ENCODE measurements at places on chromosomes 2 and 18. TPM values are rescaled to one million over a fixed set of nuclear protein-coding genes. Genes with fewer than 3 reads are reported as not detected.

- no peak for DNase-seq
Measured at GRCh38 chr18:57890266-57890665, 87.2 kb upstream of the ATP8B1 start.

GRCh38 chr2:239882781-239883180, 142.4 kb downstream of the NDUFA10 start:
- DNase-seq = peak; percentile 45

- DNase-seq = no peak
Measured at GRCh38 chr2:73457982-73458381, 72.3 kb downstream of the ALMS1 start.

DNA sequence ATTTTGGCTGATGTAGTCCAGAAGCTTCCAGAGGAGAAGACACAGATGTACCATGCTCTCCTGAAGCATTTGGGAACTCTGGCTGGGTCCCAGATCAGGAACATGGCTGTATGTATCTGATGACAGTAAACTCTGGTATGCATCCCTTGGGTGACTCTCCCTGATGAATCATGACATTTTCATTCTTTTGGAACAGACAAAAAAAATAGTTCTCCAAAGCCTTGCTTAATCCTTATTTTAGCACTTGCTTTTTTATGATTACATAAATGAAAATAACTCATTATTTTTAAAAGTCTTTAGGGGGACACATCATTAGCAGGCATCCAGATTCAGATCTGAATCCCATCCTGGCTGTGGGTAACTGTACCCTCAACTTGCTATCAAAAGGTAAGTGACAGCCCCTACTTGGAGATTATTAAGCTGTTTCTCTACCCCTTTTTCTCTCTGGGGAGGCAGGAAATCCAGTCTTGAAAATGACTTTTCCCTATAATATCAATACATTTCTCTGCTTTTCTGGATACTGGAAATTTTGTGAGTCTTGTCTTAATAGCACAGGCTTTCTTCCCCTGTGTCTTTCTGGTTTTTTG, 23.3 kb downstream of the AOX1 start:
- DNase-seq = no peak

DNA sequence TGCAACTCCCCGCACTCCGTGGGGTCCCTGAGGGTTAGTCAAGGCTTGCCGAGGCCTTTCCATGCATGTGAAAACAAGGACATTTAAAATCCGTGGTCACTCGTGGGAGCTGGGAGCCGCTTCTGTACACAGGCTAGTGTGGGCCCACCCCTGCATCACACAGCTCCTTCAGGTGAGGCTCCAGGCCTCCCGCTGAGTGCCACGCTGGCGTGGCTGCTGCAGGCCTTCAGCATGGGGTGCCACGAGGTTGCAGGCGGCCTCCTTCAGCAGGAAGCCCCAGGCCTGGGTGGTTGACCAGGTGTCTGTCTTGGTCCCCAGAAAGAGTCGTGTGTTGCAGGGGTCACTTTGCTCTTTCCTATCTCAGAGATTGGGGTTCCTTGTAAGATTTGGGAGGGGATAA, 6.6 kb downstream of the KLHL30 start:
- no peak for DNase-seq

DNA sequence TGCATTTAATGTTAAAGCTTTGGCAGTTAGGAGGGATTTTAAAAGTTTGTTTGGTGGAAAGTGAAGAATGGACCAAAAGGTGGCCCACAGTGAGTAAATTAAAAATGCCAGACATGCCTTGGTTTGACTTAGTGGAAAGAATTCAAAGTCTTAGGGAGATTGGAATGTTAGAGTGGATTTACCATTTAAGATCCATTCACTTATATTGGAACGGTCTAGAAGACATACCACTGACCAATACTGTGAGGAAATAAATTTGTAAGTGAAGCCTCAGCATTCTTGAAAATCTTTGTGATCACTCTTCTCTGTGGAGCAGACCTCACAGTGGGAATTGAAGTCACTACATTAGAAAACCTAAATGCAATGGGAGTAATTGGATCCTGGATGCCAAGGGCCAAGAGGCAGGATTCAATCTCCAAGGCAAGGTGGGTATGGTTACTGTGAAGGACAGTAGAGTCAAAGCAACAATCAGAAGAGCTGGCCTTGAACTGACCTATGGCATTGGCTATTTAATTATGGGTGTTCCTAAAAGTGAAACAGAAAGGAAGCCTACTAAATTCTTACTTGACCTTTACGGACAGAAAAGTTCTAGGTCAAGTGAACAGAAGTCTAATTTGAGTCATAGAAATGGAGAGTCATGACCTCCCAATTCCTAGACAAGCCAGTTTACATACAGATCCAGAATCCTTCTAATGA, 40.2 kb upstream of the VRK2 start:
- DNase-seq = no peak

- no peak for DNase-seq
Measured at GRCh38 chr2:20704886-20705285, 37.9 kb downstream of the GDF7 start.

DNA sequence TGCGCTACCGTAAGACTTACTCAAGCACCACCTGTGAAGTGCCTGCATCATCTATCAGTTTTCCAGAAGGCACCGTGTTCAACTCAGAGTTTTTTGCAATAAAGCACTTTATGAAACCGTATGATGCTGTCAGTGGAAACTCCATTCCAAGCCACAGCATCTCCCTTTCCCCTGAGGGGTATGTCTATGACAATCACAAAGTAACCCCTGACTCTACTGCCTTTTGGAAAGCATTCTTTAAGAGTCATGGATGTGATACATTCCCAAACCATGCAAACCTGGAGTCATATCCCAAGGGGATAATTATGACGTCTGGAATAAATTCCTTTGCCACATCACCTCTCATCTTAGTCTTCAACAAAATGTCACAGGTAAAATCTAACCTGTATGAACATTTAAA, 39.2 kb downstream of the UNC50 start:
- DNase-seq = no peak

DNA sequence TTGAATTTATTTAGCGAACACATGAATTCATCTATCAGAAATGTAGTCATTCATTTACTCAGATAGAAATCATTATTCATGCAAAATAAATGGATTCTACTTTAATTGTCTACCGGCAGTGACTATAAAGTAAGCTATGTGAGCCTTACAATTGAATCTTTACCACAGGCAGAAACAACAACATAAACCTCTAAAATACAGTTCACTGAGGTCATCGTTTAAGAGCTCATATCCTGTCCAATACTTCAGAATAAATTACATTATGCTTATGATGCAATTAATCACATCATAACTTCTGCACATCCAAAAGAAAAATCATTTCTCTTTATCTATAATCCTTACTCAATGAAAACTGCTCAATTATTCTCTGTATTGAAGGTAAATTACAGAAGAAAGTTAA, 244.7 kb downstream of the HNMT start:
- no peak for DNase-seq

DNA sequence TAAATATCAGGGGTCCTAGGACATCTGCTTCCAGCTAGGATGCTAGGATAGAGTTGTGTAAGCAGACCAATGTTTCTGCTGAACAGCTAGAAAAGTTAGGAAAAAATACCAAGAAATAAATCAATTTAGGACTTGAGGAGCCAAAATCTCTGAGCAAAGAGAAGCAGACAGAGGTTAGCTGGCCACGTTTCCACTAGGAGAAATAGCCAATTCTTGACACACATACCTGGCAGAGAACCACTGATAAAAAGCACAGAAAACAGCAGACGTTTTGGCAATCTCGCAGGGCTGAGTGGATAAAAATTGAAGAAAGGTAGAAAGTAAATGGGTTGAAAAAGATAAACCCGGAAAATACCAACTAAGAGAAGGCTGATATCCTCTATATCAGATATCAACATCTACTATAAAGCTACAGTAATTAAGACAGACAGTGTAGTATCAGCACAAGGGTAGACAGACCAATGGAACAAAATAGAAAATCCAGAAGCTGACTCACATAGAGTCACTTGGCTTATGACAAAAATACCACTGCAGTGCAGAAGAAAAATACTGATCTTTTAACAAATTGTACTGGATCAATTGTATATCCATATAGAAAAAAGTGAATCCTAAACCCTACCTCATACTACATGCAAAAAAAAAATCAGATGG, 306.1 kb upstream of the KLHL29 start:
- no peak for DNase-seq

- no peak for DNase-seq
Measured at GRCh38 chr2:78162202-78162601, 640.0 kb upstream of the LRRTM4 start.

DNA sequence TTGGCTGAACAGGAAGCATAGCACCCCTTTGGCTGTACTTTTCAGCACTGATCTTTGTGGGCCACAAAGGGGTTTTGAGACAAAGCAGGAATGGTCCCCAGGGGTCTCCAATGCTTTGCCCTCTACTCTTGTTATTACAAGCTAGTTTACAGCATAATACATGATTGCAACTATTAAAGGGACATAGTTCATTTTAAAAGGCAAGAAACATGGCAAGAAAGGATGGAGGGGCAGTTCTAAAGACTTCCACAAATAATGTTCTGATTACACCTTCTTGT, 196.6 kb downstream of the FHOD3 start:
- no peak for DNase-seq

DNA sequence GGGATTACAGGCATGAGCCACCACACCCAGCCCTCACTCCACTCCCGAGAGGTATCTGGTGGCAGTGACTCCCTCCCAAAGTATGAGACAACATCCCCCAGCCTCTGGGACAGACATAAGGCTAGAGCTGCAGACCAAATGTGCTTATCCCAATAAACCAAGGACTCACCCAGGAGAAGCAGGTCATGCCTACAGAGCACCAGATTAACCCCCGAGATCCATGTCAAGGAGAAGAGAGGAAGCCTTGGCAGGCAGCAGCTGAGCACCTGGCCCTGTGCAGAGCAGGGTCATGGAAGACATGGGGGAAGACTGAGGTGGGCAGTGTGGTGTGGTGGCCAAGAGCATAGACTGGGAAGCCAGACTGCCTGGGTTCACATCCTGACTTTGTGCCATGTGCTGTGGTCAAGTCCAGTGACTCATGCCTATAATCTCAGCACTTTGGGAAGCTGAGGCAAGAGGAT, 7.2 kb downstream of the RAB11FIP5 start:
- no peak for DNase-seq

- peak; percentile 51 for DNase-seq
Measured at GRCh38 chr2:95376311-95377215, 25.9 kb upstream of the FAHD2A start.

DNA sequence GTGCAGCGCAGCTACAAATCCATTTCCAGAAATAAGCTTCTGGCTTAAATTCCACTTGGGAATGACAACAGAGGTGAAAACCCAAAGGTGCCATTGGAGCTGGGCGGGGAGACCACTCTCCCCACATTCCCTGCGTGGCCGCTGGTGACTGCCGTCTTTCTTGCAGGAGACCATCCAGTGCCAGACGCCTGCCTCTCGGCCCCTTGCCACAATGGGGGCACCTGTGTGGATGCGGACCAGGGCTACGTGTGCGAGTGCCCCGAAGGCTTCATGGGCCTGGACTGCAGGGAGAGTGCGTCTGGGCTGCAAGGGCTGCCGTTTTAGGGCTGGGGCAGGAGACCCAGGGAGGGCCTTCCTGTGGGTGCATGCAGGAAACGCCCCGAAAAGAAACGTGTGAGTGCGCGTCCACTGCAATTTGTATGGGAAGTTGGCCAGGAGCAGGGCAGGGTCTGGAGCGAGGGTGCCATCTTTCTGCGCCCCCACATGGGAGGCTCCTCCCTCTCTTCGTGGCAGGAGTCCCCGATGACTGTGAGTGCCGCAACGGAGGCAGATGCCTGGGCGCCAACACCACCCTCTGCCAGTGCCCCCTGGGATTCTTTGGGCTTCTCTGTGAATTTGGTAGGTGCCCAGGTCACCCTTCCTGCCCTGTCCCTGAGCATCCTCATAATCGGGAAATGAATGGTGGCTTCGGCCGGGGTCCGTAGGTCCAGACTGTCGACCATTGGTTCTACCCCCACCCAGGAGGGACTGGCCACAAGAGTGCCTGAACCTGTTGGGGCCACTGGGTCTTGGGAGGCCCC, 49.9 kb downstream of the SNED1 start:
- DNase-seq = no peak

GRCh38 chr2:54915101-54915500, 135.2 kb downstream of the RTN4 start:
- DNase-seq = no peak

DNA sequence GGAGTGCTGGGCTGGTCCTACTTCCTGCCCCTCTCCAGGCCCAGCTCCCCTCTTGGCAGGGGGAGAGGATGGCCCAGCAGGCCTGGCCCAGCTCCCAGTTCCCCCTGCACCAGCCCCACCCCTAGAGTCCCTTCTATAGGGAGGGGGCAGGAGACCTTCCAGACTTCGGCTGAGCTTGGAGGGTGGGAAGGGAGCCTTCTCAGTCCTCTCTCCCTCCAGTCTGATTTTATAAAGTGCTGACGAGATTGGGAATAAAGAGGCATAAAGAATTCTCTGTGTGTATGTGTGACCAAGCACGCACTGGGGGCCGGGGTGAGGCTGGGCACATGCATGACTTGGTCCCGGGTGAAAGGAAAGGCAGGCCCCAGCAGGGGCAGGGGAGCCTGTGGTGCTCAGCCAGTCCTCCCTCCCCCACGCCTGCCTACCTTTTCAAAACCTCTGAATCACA, 5.1 kb downstream of the CHPF start:
- DNase-seq = no peak

GRCh38 chr2:80195034-80195433, 109.5 kb downstream of the LRRTM1 start:
- DNase-seq = no peak

- no peak for DNase-seq
Measured at GRCh38 chr2:229673676-229674075, 40.7 kb downstream of the DNER start.

DNA sequence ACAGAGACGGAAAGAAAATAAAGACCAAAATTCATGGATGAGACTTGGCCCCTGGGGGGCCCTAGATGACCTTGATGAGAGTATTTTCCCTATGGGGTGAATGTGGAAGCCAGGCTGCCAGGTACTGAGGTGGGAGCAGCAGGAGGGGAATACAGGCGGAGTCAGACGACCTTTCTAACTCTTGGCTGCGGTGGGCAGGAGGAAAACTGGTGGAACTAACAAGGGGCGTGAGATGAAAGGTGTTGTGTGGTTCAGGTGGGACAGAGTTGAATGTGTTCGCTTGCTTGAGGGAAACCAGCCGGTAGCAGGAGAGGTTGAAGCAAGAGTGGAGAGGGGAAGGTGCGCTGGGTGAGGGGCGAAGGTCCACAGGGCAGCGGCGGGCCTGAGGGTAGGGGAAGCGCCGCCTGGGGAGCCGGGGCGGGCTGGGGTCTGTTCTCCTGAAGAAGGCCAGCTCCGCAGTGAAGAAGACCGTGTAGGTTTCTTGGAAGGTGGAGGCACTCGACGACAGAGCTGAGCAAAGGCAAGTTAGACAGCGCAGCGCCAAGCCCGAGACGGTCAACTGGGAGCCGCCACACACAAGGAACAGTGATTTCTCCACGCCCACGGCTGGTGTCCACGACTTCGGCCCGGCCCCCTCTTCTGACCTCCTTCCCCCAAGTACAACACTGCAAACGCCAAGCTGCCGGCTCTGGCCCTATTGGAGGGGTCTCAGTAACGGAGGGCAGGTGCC, 61.7 kb downstream of the GNAL start:
- DNase-seq = no peak

The HDLBP gene
- 444 TPM for total RNA-seq

The RAMP1 gene
- total RNA-seq = 11.1 TPM

The CFC1 gene
- 0.38 TPM for total RNA-seq

The LIMS4 gene
- total RNA-seq = 2.1 TPM

The COLEC11 gene
- total RNA-seq = 1.5 TPM

The MTX2 gene
- total RNA-seq = 17.6 TPM

The LBX2 gene
- 1.8 TPM for total RNA-seq

The NEU2 gene
- total RNA-seq = not detected

The SATB2 gene
- 3.9 TPM for total RNA-seq

The EML6 gene
- 1.4 TPM for total RNA-seq

The E2F6 gene
- total RNA-seq = 14.5 TPM

The TWIST2 gene
- total RNA-seq = 12.2 TPM

Data from upper lobe of right lung (tissue), 1 donor.